Fibroblast of pulmonary artery (primary cell): ENCODE measurements at places on chromosomes 2 and 18.

DNA sequence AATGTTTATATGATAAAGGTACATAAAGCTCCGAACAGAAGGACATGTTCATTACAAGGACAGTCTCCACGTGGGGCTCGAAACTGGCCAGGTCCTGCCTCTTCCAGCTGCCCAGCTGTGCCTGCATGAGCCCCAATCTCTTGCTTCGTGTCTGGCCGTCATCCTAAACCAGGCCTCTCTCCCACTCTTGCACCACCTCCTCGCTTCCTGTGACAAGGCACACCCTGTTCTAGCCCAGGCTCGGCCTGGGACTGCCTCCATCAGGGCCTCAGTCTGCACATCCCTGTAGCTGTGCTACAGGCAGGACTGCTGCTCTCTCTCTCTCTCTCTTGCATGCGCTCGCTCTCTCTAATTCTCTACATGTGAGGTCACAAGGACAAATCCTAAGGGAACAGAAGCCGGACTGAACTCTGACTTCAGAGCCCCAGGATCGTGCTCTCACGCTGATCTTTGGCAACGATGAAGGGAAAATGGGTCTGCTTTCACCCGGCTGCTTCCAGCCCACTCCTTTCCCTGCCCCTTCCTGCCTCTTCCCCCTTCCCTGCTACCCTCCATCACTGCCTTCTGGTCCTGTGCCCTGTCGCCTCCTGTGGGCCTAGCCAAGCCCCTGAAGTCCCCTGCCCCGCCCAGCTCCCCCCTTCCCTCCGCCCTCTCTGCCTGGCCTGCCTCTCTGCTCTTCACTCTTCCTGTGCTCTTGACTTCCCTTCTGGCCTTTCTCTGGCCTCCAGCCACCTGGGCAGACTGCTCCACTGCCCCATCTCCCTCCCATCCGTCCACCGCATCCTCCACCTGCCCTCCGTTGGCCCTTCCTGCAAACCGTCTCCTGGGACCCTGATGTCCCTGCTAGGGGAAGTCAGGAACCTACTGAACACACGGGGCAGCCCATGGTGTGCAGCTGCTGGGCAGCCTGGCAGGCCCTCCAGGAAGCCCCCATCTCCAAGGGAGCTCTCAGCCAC, 7.8 kb upstream of the GPR55 start:
- DNase-seq = peak; percentile 89

- peak; percentile 69 for DNase-seq
Observed at GRCh38 chr2:69013840-69014821, 1.2 kb downstream of the ANTXR1 start.

GRCh38 chr2:129462349-129462748, 517.1 kb upstream of the RAB6C start:
- DNase-seq = no peak

GRCh38 chr2:152523091-152523490, 188.1 kb downstream of the FMNL2 start:
- DNase-seq = peak; percentile 61

DNA sequence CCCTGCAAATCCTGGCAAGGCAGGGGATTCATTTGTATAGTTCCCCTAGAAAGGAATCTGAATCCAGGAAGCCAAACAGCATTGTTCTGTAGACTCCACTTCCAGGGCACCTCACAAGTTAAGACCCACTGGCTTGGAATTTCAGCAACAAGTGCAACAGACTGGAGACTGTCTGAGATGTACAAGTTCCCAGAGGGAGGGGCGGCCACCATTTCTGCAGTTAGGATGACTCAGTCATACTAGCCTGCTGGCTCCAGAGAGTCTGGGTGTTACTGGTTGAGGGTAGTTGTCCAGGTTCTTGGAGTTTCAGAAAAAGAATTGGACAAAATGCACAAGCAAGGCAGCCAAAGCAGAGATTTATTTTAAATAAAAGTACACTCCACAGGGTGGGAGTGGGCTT, 384.2 kb downstream of the DSC3 start:
- DNase-seq = no peak

DNA sequence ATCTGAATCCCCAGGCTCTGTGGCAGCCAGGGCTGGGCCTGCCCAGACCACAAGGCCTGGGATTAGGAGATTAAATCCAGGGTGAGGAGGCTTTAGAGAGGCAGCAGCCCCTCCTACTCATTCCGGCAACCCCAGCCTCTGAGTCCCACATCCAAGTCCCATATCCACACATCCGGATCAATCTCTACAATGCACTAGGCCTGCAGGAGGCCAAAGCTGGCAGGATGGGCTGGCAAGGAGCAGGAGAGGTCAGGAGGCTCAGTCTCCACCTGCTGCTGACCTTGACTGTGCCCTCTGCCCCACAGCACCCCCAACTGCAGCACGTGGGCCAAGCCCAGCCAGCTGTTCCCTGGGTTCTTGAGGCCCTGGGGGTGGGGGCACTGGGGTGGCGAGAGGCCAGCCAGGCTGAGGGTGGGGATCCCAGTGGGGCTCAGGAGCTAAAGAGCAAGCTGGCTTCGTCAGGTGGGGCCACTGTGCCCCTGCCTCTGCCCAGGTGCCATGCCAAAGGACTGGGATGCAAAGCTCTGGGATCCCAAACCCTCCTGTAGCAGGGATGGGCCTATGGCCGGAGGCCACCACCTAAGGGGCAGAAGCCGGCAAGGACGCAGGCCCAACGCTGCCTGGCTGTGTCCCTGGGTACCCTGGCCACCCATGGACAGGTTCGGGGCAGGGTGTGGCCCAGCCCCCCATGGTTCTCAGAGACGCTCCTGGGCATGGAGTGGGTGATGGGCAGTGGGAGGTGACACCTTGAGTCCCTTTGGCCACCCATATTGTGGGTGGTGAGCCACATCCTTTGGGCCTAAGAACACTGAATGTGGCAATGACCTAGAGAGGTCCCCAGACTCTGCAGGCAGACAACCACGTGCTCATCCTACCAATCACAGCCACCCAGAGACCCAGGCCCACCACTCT, 3.2 kb downstream of the KIF1A start:
- DNase-seq = no peak

DNA sequence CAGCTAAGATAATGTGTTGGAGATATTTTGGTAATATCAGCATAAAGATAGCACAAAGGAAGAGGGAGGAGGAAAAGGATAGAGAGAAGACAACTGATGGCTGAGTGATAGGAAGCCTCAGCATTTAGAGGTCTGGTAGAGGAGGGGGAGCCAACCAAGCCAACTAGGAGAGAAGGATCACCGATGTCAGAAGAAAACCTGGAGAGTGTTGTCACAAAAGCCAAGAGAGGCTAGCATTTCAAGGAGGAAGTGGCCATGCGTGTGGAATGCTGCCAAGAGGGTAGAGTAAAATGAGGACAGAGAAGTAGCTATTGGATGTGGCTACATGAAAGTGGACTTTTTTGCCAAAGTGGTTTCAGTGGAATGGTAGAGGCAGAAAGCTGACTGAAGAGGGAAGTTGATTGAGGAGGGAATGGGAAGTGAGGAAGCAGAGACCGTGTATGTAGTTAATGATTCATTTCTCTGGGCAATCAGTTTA, 34.3 kb downstream of the LCLAT1 start:
- no peak for DNase-seq

DNA sequence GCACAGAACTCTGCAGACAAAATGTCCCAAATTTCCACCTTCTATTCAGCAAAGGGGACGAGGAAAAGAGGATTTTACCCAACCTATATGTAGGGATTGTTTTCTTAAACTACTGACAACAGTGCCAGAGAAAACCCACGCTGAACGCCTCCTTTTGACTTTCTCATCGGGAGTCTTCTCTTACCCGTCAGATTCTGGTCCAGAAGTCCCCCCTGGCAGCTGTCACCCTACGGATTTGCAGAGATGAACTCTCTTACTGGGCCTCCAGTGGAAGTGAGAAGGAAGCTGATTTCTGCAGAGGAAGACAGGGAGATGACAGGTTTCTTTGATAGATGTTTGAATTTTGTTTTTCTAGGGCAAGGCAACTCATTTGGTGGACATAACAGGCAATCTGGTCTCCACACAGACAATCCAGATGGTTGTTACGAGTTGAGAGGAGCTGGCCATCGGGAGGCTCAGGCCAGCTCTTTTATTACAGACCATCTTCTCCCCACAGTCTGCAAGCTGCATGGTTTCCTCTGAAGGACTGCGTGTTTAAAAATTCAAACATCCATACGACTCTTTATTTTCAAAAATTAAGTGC, 804.3 kb downstream of the RNF144A start:
- no peak for DNase-seq

GRCh38 chr18:79538635-79539034, 141.0 kb upstream of the CTDP1 start:
- DNase-seq = no peak

DNA sequence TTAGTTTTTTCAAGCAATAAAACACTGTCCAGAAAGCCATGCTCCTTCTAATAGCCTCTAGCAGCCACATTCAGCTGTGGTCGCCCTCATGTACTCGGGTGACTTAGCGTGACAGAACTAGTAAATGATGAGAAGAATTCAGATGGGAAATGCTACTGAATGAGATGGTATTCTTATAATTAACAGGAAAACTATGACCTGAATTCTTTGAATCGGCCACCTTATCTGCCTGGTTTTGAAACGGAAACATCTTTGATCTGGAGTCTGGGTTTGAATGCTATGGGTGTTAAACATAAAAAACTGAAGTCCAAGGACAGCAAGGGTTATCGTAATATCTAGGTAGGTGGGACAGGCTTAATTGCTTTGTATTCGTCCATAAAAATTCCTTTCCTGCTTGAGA, 138.8 kb upstream of the DNMT3A start:
- no peak for DNase-seq
